ENCODE measurements at places on chromosomes 3 and 15. TPM values are rescaled to one million over a fixed set of nuclear protein-coding genes. Genes with fewer than 3 reads are reported as not detected.

Gene LSMEM2
- not detected for total RNA-seq

Gene SUSD5
- total RNA-seq = 2.3 TPM

DNA sequence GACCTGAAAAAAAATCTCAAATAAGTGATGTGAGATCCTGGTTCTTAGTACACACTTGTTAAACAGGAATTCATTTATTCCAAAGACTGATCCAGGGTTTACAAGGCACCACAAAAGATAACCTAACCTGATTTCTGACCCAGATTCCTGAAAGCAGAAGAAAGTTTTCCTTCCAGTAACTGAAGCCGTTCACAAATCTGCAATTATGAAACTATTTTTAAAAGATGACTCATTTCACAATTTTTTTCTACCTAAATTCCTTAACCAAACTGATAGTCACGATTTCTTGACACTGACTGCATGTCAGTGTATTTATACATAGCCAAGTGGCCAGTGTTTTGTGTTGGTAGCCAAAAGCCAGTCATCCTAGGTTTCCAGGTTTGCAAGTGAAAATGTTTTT lies 17.1 kb downstream of the SLC9A9 start:
- peak; percentile 60 for DNase-seq

DNA sequence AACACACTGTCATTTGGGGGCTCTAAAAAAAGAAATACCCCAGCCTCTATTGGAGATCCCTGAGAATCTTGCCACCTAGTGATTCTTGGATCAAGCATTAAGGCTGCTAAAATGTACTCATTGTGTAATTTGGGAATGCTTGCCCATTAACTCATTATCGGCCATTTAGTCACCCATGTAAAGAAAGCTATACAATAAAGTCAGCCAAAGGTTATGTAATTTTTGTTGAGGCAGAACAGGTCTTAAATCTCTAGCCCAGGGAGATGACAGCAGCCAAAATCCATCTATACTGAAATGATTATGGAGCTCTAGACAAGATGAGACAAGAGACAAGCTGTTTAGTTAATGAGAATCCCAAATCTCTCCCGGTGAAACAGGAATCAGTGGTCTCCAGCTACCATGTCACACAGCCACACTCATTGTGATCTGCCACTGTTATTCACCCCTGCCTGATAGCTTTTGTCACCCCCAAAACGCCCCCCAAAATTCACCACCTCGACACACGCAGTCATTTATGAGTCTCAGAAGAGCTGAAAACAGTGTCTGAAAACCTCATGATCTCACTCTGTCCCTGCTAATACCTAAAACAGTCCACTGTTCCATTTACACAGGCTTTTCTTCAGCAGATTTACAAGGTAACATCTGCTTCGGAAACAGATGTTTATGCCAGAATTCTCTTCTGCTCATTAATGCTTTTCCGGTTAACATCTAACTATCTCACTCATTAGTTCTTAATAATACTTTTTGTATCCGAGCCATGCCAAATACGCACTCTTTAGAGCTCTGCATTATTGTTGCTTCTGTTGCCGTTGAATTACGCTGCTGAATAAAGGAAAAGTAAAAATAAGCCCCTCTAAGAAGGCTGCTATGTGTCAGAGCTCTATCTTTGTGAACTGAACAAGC lies 138.5 kb downstream of the RORA start:
- DNase-seq = no peak

Gene SIAH2
- 28.9 TPM for total RNA-seq

- DNase-seq = no peak
These were observed 745 bp upstream of the RIOX2 start for GRCh38 chr3:97972976-97973375.

GRCh38 chr3:7574435-7574834 lies 713.5 kb downstream of the GRM7 start:
- DNase-seq = peak; percentile 75

Gene LRTM1
- total RNA-seq = not detected

- DNase-seq = no peak
These were observed 144.7 kb downstream of the TPRG1 start for GRCh38 chr3:189316296-189317019.

DNA sequence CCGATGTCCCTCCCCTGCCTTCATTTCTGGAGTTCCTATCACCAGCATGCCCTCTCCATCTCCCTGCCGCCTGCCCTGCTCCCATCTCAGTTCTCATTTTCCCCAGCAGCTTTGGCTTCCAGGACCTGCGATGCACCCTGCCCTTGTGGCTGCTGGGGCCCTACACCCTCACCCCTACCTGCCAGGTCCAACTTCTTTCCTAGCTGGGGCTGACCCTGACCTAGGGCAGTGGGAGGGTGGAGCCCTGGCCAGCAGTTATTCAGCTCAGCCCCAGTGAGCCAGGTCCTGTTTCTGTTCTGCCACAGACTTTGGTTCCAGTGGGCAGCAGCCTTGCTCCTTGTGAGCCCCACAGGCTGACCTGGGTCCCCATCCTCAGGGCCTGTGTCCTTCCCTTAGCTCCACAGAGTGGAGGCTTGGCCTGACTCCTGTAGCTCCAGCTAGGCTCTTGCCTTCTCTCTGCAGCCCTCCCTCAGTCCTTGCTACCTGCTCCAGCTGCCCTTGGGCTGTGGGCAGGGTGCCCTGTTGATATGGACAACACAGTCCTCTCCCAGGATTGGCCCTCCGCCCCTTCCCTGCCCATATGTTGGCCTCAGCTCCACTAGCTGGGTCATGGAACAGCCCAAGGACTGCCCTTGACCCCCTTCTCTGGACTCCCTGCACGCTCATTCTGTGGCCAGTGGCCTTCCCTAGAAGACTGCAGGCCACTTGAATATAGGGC lies 34.7 kb upstream of the PDE8A start:
- DNase-seq = no peak

Gene CEP19
- total RNA-seq = 4.4 TPM

GRCh38 chr3:42502429-42503250 lies at the start of gene VIPR1:
VIPR1 (plus strand) TSS chr3:42502643; CDS start chr3:42502736, 93 bp downstream.
- DNase-seq = no peak

Gene PIF1
- total RNA-seq = 3.1 TPM

DNA sequence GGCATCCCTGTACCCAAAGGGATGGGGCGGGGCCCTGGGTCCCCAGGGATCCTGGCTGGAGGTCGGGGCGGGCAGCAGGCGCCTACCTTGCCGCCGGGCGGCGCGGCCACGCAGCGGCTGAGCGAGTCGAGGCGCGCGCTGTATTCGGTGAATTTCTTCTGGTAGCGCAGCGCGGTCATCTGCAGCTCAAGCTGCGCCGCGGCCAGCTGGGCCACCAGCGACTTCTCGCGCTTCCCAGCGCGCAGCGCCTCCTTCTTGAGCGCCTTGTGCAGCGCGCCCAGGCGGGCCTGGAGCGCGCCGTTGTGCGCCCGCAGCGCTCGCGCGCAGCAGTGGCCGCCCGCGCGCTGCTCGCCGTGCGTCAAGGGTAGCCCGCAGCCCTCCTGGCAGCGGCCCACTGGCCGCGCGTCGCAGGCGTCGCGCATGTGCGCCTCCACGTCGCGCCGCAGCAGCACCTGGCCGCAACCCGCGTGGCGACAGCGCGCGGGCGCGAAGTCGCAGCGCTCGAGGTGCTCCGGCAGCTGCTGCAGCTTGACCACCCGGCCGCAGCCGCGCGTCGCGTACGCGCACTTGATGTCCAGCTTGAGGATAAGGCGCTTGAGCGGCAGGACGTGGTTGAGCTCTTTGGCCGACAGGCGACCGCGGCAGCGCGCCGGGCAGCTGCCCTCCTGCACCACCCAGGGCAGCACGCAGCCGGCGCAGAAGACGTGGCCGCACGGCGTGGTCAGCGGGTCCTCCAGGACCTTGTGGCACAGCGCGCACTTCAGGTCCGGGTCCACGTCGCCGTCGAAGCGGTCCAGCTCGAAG lies 522 bp downstream of the PDZRN3 start:
- DNase-seq = peak; percentile 78

GRCh38 chr3:12601072-12601471 lies 44.2 kb downstream of the MKRN2 start:
- no peak for DNase-seq

DNA sequence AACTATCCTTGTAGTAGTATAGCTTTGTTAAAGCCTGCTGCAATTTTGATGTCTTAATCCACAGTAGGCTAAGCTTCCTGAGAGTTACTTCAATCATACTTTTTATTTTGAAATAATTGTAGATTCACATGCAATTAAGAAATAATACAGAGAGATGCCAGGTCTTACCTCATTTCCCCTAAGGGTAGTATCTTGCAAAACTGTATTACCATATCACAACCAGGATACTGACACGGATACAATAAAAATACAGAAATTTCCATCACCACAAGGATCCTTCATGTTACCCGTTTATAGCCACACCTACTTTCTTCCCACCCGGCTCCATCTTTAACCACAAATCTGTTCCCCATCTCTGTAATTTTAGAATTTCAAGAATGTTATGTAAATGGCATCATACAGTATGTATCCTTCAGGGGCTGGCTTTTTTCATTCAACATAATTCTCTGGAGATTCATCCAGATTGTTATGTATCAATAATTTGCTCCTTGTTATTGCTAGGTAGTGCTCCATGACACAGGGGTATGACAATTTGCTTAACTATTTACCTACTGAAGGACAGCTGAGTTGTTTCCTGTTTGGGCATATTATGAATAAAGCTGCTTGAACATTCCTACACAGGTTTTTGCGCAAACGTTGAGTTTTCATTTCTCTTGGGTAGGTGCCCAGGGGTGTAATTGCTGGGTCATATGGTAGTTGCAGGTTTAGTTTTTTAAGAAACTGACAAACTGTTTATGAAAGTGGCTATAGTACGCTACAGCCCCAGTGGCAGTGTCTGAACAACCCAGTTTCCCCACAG lies 21.6 kb downstream of the BDH1 start:
- DNase-seq = no peak

DNA sequence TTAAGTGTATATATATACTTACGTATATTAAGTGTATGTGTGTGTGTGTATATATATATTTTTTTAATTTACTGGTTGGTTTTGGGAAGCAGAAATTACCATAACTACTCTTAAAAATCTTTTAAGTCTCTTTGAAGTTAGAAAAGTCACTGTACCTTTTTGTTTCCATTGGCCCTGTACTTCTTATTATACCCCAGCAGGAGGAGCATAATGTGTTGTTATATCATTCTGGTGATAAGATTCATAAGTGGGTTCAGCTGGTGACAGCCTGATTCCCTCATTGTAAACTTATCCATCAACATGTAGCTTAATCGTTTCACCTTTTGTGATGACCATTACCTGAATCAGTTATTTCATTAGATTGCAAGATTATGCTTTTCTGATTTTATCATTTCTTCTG lies 30.8 kb downstream of the MLH1 start:
- DNase-seq = peak; percentile 15

DNA sequence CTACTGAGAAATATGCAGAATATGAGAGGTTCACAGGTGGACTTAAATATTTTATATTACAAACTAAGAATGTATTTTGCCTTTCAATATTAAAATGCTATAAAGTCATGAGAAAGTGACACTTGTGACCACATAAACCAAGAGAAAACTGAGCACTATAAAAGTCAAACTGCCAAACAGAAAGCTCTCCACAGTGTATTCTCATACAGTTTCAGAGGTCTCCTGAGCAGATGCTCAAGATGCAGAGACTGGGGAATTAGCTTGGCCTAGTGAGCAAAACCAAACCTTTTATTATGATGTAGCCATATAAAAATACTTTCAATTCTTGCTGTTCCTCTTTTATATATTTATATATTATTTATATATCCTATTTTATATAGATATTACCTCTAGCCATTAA lies 227.8 kb downstream of the TBC1D5 start:
- no peak for DNase-seq

Gene SV2B
- under 0.01 TPM for total RNA-seq

DNA sequence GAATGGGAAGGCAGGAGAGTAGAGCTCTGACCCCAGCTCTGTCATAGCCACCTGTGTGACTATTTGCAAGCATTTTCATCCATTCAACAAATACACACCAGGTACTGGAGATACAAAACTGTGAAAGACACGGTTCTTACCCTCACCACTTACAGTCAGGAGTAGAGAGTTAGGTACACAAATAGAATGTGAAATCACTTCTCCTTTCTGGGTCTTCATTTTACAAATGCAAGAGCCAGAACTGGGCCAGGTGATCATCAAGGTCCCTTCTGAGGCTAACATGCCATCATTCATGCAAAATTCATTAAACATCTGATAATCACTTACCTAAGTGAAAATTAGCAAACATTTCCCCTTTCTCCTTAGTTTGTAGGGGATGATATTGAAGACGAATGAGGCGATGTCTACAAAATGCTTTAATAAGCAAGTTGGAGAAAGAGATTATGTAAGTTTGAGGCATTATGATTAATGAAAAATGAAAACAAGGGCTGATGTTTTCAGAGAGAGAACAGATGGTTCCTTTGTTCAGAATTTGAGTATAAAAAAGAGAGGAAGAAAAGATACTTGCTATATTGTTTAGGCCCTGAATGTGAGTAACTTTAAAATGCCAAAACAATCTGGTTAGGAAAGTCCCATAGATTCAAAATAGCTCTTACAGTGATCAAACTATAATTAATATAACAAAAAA lies 88.6 kb downstream of the LPP start:
- DNase-seq = no peak

GRCh38 chr15:39908186-39908585 lies 11.9 kb downstream of the GPR176 start:
- DNase-seq = peak; percentile 95

DNA sequence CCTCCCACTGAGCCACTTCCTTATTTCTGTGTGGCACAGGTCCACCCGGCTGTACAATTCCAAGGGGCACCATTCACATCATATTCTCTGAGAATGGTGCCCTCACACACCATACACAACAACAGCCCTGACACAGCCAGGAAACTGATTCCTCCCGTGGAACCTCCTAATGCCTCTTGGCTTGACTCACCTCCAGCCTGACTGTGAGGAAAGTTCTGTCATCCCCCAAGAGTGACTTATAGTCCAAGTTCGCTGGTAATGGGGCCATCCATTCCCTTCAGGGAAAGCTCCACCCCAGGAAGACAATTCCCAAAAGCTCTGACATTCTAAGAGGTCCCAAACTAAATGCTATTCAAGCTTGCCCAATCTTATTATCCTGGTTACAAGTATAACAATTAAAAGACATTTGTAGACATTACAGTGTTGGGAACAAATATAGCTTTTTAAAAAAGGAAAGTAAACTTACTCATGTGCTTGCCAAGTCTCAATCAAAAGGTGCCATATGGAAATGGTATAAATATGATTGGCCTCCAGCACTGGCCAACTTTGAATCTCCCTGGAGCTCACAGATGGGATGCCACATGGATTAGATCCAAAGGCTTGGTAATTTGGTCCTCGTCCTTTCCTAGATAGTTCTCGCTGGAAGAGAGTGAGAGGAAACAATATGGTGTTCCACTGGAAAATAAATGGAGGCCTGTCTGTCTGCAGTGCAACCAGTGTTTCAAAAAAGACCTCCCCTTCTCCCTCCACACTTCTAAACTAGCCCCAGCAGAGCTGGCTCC lies 56.3 kb upstream of the PSMD6 start:
- DNase-seq = no peak

- DNase-seq = no peak
These were observed 295.6 kb upstream of the RASGRP1 start for GRCh38 chr15:38860253-38860652.

- DNase-seq = no peak
These were observed 91.9 kb downstream of the PEAK1 start for GRCh38 chr15:77327844-77328529.

DNA sequence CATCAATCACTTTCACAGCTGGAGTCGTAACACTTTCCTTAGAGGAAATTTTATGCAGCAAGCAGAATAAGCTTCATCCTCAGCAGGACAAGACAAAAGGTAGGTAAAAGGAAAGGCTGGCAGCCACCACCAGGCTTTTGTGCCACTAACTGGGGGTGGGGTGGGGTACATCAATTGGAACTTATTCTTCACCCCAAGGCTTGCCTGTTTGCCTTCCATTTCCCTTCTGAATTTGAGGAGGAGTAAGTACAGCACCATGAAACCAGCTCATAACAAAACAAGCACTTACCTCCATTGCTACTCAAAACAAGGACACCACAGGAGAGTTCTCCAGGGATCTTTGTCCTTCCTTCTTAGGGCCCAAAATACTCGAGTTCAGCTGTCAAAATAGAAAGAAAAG lies 296.8 kb downstream of the ARRDC4 start:
- DNase-seq = no peak
